Effector memory CD8-positive, alpha-beta T cell (primary cell): ENCODE measurements at places on chromosomes 11 and 22.

GRCh38 chr11:35232891-35233330 is 93.9 kb downstream of the CD44 start:
- peaks cover 27% of the 10 kb centered on the region for H3K4me1 ChIP-seq
- H3K4me3 ChIP-seq = no peak overlapping the region
- H3K27ac ChIP-seq = peak overlapping the region; percentile 76
- H3K27me3 ChIP-seq = no peaks in the 10 kb centered on the region

DNA sequence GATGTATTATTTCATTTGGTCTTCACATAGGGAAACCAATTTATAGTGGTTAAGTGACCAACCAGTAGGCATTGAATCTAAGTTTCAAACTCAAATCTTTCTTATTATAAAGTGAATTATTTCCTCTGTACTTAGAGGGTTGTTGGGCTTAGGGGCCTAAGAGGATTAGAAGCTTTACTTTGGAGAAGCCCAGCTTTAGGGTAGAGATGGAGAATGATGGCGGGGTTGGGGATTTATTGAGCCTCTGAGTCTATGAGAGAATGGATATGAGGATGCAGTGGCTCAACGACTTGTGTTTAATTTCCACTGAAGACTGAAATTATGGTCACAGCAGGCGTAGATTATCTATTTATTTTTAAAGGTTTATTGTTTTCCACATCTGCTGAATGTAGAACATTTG is 55.5 kb downstream of the CHRDL2 start:
- no peak overlapping the region for H3K27ac ChIP-seq
- no peak for DNase-seq
- peaks cover 6% of the 10 kb centered on the region for H3K27me3 ChIP-seq
- H3K36me3 ChIP-seq = no peaks in the 10 kb centered on the region
- H3K4me1 ChIP-seq = no peaks in the 10 kb centered on the region

DNA sequence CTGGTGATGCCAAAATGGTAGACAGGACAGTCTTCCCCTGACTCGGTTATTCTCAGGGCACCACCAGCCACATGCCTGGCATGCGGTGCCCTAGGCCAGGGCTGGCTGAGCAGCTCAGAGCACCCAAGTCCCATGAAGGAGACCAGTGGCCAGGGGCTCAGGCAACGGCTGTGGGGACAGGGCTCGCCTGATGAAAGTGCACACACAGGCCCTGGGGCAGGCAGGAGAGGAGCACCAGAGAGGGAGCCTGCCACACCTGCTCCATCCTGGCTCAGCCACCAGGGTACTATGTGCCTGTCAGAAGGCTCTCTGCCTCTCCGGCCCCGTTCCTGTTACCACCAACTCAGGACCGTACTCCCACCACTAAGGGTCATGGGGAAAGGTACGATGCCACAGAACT is 12.1 kb downstream of the ELFN2 start:
- no peak for DNase-seq
- H3K27ac ChIP-seq = no peak overlapping the region
- H3K36me3 ChIP-seq = peaks cover 2% of the 10 kb centered on the region
- peaks cover 24% of the 10 kb centered on the region for H3K4me1 ChIP-seq

DNA sequence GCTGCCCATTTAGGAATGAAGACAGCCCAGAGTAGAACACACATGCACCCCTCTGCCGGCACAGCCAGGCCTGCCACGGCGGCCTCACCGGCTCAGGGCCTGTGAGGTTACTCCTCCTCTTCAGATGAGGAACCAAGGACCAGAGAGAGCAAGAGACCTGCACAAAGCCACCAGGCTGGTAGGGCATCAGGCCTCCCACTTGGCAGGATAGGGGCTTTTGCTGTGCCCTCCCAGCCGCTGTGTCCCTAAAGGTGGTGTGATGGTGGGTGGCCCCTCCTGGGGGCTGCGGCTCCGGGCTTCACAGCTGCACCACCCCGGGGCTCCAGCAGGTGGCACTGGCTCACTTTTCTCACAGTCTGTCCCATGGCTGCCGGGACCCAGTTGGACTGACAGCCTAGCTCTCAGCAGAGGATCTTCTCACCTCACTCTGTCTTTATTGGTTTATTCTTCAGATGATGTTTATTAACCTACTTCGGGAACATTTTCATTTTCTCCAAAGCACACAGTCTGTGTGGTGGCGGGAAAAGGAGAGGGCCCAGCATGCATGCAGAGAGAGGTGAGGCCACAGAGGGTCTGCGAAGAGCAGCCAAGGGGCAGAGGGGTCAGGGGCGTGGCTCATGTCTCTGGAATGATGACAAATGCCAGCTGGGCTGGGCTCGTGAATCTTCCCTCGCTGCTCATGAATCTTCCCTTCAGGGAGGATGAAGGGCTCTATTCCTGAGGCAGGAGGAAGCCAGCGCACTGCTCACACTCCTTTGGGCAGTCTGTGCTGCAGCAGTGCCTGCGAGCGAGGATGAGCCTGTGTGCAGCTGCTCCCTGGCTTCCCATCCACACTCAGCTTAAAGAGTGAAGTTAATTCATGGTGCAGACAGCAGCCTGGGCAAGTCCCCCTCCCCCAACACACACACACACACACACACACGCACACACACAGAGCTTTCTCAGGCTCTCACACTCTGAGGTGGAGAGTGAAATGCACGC is 101.1 kb upstream of the PITPNB start:
- no peak overlapping the region for H3K4me3 ChIP-seq
- peak; percentile 47 for DNase-seq
- peaks cover 10% of the 10 kb centered on the region for H3K4me1 ChIP-seq
- peaks cover 14% of the 10 kb centered on the region for H3K27me3 ChIP-seq
- H3K36me3 ChIP-seq = peaks cover 3% of the 10 kb centered on the region

DNA sequence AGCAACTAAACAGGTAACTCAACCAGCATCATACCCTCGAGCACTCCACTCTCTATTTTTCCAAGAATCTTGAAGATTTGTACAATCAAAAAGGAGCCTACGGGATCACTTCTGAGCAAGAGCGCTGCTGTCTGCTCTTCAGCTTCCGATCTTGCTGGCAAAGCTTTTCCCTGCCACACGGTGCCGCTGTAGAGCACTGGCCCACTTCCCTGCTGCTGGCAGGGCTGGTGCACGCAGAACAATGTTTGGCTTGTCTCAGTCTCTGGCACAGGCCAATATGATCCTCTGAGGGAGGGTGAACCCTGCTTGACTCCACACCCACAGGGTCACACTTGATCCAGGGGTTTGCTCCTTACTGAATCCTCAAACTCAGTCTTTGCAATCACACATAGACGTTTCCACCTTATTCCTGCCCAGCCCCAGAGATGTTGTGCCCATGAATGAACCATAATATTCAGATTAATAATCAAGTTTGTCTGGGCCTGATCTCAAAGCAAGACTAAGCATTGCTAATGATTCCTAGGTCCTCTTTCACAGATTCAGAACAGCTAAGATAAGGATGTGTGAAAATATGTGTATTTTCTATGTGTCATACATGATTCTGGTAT is 536.6 kb downstream of the SOX6 start:
- no peaks in the 10 kb centered on the region for H3K36me3 ChIP-seq
- no peak overlapping the region for H3K4me3 ChIP-seq
- H3K27ac ChIP-seq = no peak overlapping the region
- DNase-seq = no peak
- H3K4me1 ChIP-seq = no peaks in the 10 kb centered on the region

DNA sequence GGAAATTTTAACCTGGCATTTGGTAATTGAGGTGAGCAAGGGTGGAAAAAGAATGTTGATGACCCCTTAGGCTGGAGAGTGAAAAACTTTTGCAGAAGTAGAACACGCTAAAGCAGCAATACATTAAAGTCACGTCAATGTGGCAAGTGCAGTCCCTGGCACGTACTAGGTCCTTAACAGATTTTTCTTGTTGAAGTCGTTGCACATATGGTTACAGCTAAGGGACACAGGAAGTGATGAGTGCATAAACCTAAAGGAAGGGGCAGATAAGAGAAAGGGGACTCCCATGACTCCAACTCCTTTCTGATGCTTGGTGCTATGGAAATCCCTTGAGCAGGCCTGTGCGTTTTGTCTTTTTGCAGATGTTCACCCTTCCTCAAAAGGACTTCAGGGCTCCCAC is 1.2 kb downstream of the ACCS start:
- H3K4me1 ChIP-seq = peaks cover 17% of the 10 kb centered on the region
- peaks cover 16% of the 10 kb centered on the region for H3K36me3 ChIP-seq
- no peak for DNase-seq
- H3K27ac ChIP-seq = no peak overlapping the region

GRCh38 chr22:22711532-22711913 is 67.1 kb downstream of the GGTLC2 start:
- peak overlapping the region; percentile 4 for H3K27ac ChIP-seq
- no peak overlapping the region for H3K4me3 ChIP-seq
- peaks cover 8% of the 10 kb centered on the region for H3K4me1 ChIP-seq
- H3K27me3 ChIP-seq = no peaks in the 10 kb centered on the region
- no peak for DNase-seq

GRCh38 chr22:49179175-49179574 is 648.5 kb downstream of the BRD1 start:
- H3K4me3 ChIP-seq = no peak overlapping the region
- H3K4me1 ChIP-seq = peaks cover 1% of the 10 kb centered on the region
- DNase-seq = no peak
- H3K36me3 ChIP-seq = no peaks in the 10 kb centered on the region
- H3K27me3 ChIP-seq = peaks cover 26% of the 10 kb centered on the region
- no peak overlapping the region for H3K27ac ChIP-seq

GRCh38 chr11:117256573-117256972 is 24.1 kb downstream of the RNF214 start:
- H3K4me3 ChIP-seq = no peak overlapping the region
- no peak overlapping the region for H3K27ac ChIP-seq
- peaks cover 4% of the 10 kb centered on the region for H3K36me3 ChIP-seq

DNA sequence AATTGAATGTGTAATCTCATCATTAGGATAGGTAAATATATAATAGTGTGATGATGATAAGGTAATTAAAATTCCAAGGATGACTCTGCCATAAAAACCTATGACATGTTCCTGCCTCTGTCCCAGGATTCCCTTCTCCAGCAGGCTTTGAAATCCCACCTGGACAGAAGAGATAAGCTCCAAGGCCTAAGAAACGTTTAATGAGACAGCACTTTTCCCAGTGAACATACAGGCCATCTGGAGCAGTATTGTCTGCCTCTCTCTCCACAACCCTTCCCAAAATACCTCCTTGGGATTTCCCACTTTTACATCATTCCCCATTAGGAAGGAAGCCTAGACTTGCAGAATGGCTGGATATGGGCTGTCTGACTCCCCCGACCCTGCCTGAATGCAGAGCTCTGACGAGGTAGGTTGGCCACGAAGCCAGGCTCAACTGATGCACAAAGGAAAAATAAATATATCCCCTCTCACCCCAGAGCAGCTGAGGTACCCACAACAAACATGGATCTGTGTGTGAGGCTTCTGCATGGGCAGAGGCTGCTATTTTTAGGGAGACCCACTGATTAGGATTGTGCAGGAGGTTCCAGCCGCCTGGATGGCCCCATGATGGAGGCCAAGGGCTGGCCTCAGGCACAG is 71.0 kb downstream of the TMPRSS5 start:
- peaks cover 38% of the 10 kb centered on the region for H3K27me3 ChIP-seq
- no peaks in the 10 kb centered on the region for H3K4me1 ChIP-seq
- DNase-seq = no peak
- H3K4me3 ChIP-seq = no peak overlapping the region
- no peak overlapping the region for H3K27ac ChIP-seq
- H3K36me3 ChIP-seq = no peaks in the 10 kb centered on the region

- no peak for DNase-seq
- no peak overlapping the region for H3K27ac ChIP-seq
- H3K27me3 ChIP-seq = peaks cover 39% of the 10 kb centered on the region
- H3K4me3 ChIP-seq = no peak overlapping the region
Measured at GRCh38 chr11:121929581-121929980, 186.4 kb downstream of the BLID start.

- no peaks in the 10 kb centered on the region for H3K36me3 ChIP-seq
- H3K27me3 ChIP-seq = peaks cover 62% of the 10 kb centered on the region
- H3K4me3 ChIP-seq = no peak overlapping the region
- peaks cover 5% of the 10 kb centered on the region for H3K4me1 ChIP-seq
- no peak for DNase-seq
- H3K27ac ChIP-seq = no peak overlapping the region
Measured at GRCh38 chr11:36743039-36743438, 145.0 kb upstream of the RAG2 start.

DNA sequence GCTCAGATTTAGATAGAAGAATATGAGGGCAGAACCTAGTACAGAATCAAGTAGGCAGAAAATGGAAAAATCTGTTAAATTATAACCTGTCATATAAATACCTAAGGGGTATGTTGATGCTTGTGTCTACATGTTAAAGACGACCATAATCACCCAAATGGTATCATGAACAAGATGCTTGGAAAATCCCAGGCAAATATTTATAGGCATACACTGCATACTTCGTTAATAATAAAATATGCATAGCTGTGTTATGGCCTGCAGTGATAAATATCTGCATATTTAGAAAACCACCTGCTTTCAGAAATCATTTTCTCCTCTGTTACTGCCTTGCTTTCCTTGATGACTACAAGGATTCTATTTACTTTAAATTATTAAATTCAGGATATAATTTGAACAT is 18.9 kb upstream of the DDX10 start:
- H3K27me3 ChIP-seq = no peaks in the 10 kb centered on the region
- no peak overlapping the region for H3K27ac ChIP-seq
- no peak overlapping the region for H3K4me3 ChIP-seq
- no peaks in the 10 kb centered on the region for H3K36me3 ChIP-seq
- H3K4me1 ChIP-seq = no peaks in the 10 kb centered on the region
- no peak for DNase-seq

- H3K4me3 ChIP-seq = no peak overlapping the region
- H3K27ac ChIP-seq = no peak overlapping the region
- no peaks in the 10 kb centered on the region for H3K4me1 ChIP-seq
- peaks cover 6% of the 10 kb centered on the region for H3K27me3 ChIP-seq
Measured at GRCh38 chr11:27907530-27907929, 200.4 kb downstream of the KIF18A start.

DNA sequence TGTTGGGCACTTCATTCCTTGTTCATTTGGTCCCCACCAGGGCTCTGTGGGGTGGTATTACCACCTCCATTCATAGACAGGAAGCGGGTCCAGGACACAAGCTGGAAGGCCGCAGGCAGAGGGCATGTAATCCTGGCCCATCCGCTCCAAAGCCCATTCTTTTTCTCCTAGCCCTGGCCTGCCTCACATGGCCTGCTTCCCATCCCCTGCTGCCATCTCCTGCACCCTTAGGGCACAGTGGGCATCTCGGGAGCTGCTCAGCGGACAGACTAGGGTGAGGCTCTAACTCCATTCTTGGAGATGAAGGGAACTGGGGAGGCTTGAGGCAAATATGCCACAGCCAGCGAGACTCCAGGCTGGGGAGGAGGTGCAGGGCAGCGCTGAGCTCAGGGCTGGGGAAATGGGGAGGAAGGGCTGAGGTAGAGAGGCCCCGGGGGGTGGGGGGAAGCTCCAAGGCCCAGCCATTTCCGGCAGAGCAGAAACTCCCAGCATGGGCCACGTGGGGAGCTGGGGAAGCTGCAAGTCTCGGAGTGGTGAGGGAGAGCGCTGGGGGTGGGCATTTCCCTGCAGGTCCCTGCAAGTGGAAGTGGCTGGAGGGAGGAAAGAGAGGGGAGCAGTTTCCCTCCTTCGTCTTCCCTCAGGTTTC is 14.3 kb upstream of the BCL9L start:
- H3K4me1 ChIP-seq = peaks cover 7% of the 10 kb centered on the region
- H3K27ac ChIP-seq = peak overlapping the region; percentile 53
- H3K4me3 ChIP-seq = no peak overlapping the region
- peaks cover 28% of the 10 kb centered on the region for H3K27me3 ChIP-seq
- DNase-seq = no peak

GRCh38 chr22:44613196-44613595 is 88.8 kb upstream of the PRR5 start:
- peaks cover 3% of the 10 kb centered on the region for H3K36me3 ChIP-seq
- no peaks in the 10 kb centered on the region for H3K4me1 ChIP-seq
- H3K27me3 ChIP-seq = no peaks in the 10 kb centered on the region
- no peak for DNase-seq
- no peak overlapping the region for H3K27ac ChIP-seq
- no peak overlapping the region for H3K4me3 ChIP-seq

- no peak for DNase-seq
- no peaks in the 10 kb centered on the region for H3K4me1 ChIP-seq
- no peak overlapping the region for H3K27ac ChIP-seq
- no peak overlapping the region for H3K4me3 ChIP-seq
- no peaks in the 10 kb centered on the region for H3K27me3 ChIP-seq
Measured at GRCh38 chr11:106271686-106272085, 194.2 kb downstream of the AASDHPPT start.
